ENCODE measurements at places on chromosomes 7 and 10.

DNA sequence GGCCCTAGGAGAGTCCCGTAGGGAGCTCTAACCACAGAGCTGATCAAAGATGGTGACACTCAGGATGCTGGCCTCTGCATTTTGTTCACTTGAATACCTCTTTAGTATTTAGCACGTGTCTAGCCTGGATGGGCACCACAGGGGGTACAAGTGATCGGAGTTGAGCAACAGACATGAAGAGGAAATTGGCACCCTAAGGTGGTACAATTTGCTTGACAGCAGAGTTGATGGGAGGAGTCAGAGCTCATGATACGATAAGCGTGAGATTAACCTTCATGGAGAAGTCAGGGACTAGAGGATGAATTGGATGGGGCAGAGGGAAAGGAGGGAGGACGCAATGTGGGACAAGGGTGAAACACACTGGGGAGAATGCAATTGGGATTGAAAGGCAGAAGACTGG, 9.9 kb upstream of the ZNF212 start:
- DNase-seq, result no peak

DNA sequence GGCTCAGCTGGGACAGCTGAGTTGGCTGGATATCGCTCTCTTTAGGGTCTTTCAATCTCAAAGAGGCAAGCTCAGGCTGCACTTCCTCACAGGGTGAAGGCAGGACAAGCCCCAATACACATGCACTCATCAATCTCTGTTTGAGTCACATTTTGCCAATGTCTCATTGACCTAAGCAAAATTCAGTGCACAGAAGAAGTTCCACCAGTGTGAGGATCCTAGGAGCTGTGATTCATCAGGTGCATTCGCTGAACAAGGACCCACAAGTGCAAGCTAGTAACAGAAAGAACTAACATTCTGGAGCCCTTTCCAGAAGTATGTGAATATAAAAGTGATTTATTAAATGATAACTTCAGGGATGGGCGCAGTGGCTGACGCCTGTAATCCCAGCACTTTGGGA, 477.2 kb downstream of the GPAM start:
- no peak for DNase-seq

DNA sequence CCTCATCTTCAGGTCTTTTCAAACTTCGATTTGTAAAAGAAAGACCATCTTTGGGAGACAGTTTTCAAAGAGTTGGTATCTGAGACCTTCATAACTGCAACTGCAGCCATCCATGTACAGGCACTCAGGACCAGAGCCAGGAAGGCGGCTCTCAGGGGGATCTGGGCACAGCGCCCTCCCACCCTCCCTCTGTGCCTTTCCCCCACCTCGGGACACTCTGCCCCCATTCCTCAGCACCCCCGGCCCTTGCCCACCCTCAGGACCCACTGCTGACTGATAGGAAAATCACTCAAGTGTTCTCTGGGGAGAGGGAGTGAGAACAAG, 143.6 kb downstream of the CUBN start:
- DNase-seq, result no peak

DNA sequence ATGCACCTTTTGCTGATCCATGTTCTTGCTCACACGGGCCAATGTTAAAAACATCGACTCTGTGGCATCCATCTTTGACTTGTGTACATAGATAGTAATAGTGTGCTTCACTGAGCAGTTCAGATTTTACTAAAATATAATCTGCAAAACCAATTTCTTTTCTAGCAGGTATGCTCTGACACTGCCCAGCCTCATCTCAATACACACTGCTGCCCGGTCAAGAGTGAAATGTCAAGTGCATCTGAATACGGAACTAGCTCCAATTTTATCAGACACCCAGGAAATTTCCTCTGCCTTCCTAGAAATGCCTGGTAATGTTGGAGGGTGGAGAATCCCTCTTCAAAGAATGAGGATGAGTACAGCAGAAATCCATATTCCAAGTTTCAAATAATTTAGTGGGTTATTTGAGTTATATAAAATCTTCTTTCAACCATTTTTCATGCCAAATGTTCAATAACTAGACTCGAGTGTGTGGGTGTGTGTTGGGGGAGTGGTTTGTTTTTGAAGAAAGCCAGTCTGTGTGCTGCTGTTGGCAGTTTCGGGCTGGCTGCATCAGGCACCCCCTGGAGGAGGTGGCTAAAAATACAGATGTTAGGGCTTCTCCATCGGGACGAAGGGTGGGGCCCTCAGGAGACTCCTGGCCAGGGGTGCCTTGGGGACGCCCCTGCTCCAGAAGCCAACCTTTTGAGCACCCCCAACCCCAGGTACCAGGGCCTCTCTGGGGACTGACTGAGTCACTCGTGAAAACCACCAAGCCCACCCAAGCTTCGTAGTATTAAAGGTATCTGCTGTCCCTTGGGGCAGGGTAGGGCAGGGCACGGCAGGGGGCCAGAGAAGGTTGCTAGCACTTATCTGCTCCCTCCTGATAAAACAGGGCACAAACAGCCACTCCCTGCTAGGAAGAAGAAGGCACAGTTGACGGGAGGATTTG, 15.4 kb downstream of the CTBP2 start:
- DNase-seq, result peak; percentile 71

DNA sequence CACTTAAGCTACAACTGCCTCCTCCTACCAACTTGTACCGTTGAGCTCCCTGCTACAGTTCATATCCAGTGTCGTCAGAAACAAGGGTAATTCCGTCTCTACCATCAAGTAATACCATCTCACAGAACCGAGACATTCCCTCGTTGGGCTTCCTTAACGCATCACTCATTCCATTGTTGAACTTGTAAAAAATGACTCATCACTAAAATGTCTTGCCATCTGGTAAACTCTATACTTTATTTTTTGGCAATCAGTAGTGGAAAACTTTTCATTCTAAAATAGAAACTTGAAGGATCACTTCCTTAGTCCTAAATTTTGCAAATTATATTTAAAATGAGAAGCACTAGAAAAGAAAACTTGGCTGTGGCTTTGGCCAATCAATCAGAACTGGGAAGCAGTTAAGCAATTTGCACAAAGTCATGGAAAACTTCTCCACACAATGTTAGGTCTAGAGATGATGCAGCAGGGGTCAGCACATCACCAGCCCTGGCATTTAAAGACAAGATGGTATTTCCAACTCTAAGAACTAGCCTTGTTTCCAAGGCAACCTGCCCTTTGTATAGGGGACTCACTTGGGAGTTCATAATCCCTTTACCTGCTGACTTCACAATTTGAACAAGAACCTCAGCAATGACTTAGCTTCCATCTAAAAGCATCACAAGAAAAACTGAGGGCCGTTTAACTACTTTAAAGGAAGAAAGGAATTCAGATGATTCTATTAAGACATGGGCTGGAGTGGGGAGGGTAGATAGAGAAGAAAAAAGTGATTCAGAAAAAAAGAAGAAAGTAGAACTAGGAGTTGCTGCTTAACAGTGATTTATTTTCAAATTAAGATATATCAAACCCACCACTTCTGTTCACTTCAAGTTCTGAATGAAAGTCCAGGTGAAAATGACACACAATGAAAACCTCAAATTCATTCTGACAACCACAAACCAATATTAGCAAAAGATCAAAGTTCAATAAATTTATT, 288.1 kb downstream of the PARD3 start:
- DNase-seq, result peak; percentile 59

DNA sequence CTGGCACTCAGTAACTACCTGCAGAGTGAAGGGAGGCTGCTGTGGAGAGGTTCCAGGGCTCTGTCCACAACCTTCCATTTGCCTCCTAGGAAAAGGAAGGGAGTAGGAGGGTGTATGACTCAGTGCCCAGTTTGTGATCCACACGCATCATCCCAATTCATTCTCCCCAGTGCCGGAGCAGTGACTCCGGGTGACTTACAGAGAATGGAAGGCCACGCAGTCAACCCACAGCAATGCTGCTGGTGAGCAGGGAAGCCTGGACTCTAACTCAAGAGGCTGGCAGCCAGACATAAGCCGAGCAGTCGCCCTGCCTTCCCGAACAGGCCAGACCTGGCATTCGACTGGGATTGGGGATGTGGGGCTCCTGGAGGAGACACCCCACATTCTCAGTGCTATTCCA, 139.9 kb downstream of the SH3PXD2A start:
- no peak for DNase-seq

Measured in H1 (cell line).